ENCODE measurements at places on chromosomes 1 and 21.

DNA sequence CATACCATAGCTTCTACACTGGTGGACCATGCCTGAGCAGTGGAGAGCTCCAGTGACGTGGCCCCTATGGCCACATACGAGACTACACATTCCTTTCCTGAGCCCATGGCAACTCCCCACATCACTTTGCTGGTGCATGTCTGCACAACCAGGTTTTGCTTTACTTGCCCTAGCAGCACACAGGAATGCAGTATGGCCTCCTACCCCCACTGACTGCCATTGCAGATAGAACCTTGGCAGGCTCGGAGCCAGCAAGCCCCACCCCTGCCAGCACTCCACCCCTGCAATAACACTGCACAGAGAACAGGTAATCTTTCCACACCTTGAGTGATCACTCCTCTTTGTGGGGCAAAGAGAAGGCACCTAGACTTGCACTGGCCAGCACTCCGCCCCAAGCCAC lies 531.9 kb upstream of the CAMK1G start:
- no peak overlapping the region for H3K4me3 ChIP-seq
- H3K27ac ChIP-seq, result no peak overlapping the region
- H3K36me3 ChIP-seq, result no peaks in the 10 kb centered on the region
- H3K27me3 ChIP-seq, result no peaks in the 10 kb centered on the region

GRCh38 chr1:58821309-58821708 lies 37.5 kb upstream of the JUN start:
- H3K36me3 ChIP-seq, result no peaks in the 10 kb centered on the region
- no peaks in the 10 kb centered on the region for H3K4me1 ChIP-seq
- H3K4me3 ChIP-seq, result no peak overlapping the region
- no peaks in the 10 kb centered on the region for H3K27me3 ChIP-seq
- H3K27ac ChIP-seq, result no peak overlapping the region

DNA sequence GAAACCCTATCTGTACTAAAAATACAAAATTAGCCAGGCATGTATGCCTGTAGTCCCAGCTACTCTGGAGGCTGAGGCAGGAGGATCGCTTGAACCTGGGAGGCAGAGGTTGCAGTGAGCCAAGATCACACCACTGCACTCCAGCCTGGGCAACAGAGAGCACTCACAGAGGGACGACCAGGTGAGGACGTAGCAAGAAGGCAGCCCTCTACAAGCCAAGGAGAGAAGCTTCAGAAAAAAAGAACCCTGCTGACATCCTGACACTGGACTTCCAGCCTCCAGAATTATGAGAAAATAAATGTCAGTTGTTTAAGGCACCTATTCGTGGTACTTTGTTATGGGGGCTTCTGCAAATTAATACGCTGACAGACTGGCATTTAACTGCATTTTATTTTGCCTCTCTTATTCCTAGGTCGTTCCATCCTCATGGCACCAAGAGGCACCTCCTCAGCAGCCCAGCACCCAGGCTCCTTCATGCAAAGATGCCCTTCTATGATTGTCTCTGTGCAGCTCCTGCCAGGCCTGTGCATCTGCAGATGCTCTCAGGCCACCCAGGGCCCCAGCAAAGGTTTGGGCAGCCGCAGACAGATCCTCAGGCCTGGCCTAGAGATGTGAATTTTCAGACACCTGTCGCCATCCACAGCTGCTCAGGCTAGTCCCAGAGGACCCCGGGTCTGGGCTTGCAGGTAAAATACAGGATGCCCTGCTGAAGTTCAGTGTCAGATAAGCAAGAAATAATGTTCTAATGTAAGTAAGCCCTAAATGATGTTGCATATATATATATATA lies 86.0 kb upstream of the COX20 start:
- H3K4me3 ChIP-seq, result no peak overlapping the region
- DNase-seq, result no peak
- no peaks in the 10 kb centered on the region for H3K4me1 ChIP-seq
- no peak overlapping the region for H3K27ac ChIP-seq
- H3K27me3 ChIP-seq, result no peaks in the 10 kb centered on the region
- no peaks in the 10 kb centered on the region for H3K36me3 ChIP-seq

GRCh38 chr1:98824736-98825135 lies 163.2 kb downstream of the SNX7 start:
- no peak for DNase-seq
- H3K27me3 ChIP-seq, result no peaks in the 10 kb centered on the region
- H3K36me3 ChIP-seq, result no peaks in the 10 kb centered on the region
- no peak overlapping the region for H3K4me3 ChIP-seq
- no peak overlapping the region for H3K27ac ChIP-seq

DNA sequence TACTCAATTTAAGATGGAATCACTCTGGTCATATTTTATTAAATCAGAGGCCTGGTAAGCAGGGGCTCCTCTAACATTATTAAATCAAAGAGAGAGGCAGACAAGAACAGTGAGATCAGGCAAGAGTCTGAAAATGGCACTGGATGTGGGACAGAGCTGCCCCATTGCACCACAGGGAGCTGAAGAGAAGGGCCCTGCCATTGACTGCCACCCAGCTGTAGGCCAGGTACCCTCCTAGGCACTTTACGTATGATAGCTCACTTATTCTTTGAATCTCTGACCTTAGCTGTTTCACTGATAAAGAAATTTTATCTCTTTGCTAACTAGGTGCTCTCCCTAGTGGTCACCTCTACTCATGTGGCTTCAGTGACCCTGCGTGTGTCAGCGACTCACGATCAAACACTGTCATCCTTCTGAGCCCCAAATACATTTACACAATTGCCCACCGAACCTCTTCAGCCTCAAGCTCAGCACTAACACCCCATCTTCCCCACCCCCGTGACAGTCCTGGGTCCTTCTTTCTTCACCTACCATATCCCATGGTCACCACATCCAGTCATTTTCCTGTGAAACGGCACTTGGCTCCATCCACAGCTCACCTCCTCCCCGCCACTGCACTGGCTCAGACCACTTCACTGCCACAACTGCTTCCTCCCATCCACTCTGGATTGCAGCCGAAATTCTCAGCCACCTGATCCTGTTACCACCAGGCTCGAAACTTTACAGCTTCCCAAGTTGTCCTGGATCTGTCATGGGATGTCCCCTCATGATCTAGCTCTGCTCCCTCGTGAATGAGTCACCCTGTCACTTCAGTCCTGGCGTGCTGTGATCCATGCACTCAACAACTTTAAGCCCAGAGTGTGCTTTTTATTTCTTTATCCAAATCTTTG lies 97.3 kb upstream of the SYT6 start:
- H3K27ac ChIP-seq, result no peak overlapping the region
- no peak overlapping the region for H3K4me3 ChIP-seq
- no peaks in the 10 kb centered on the region for H3K4me1 ChIP-seq
- no peaks in the 10 kb centered on the region for H3K36me3 ChIP-seq

GRCh38 chr1:21269461-21270085 lies 20.7 kb downstream of the ECE1 start:
- H3K27ac ChIP-seq, result no peak overlapping the region
- H3K4me3 ChIP-seq, result no peak overlapping the region
- DNase-seq, result no peak
- no peaks in the 10 kb centered on the region for H3K4me1 ChIP-seq
- H3K36me3 ChIP-seq, result peaks cover 3% of the 10 kb centered on the region
- no peaks in the 10 kb centered on the region for H3K27me3 ChIP-seq

DNA sequence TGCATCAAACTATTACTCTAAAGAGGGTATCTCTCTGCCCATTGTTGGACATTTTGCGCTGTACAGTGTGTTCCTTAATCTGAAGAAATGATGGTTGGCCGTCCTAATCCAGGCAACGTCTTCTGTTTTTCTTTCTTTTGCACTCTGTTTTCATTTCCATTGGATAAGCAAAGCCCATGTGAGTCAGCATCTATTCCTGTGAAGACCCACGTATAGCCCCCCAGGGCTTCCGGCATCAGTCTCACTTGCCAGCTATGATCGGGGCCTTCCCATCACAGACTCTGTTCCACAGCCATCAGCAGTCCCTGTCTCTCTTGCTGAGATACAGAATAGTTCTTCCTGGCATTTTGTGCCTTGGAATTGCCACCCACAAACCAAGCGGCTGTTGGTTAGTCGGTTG lies 29.2 kb upstream of the BRDT start:
- no peak for DNase-seq
- no peaks in the 10 kb centered on the region for H3K4me1 ChIP-seq
- no peak overlapping the region for H3K27ac ChIP-seq

DNA sequence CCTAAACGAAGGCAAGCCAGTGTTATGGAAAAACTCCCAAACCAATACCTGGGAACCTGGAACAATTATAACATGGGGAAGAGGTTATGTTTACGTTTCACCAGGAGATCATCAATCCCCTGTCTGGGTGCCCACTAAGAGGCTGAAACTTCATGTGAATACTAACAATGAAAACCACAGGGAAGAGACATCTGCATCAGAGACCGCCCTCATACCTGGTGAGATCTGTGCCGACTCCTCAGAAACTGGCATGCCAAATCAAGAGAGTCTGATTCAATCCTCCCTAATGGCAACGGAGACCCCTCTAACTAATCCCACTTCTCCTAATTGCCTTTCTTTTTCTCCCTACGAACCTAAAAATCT lies 163.2 kb downstream of the IER5 start:
- no peak overlapping the region for H3K27ac ChIP-seq
- no peaks in the 10 kb centered on the region for H3K27me3 ChIP-seq
- peak; percentile 9 for DNase-seq
- no peak overlapping the region for H3K4me3 ChIP-seq
- no peaks in the 10 kb centered on the region for H3K4me1 ChIP-seq
- H3K36me3 ChIP-seq, result no peaks in the 10 kb centered on the region

- no peak for DNase-seq
- no peak overlapping the region for H3K4me3 ChIP-seq
- H3K36me3 ChIP-seq, result no peaks in the 10 kb centered on the region
- H3K4me1 ChIP-seq, result no peaks in the 10 kb centered on the region
- H3K27me3 ChIP-seq, result no peaks in the 10 kb centered on the region
These were observed 5.3 kb upstream of the FAM78B start for GRCh38 chr1:166172106-166172505.

- H3K4me1 ChIP-seq, result peaks cover 3% of the 10 kb centered on the region
- no peak overlapping the region for H3K27ac ChIP-seq
- H3K27me3 ChIP-seq, result no peaks in the 10 kb centered on the region
- H3K4me3 ChIP-seq, result no peak overlapping the region
These were observed 9.3 kb downstream of the GLIS1 start for GRCh38 chr1:53729456-53730223.

DNA sequence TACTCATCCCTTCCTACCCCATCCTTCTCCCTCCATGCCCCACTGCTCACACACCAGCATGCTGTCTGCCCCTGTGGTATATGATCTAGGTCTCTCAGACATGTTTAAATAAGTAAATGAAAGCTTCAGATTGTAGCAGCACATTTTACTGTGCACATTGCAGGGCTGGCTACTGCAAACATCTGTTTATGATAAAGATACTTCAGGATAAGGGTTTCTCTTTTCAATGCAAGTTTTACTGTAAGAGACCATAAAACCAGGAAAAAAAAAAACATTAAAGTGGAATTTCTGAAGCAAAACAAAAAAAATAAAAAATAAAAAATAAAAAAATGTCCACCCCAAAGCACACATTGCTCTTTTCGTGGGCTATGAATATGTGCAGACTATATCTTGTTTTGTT lies 184.4 kb downstream of the USH2A start:
- H3K27me3 ChIP-seq, result no peaks in the 10 kb centered on the region
- H3K4me1 ChIP-seq, result no peaks in the 10 kb centered on the region
- DNase-seq, result no peak
- no peaks in the 10 kb centered on the region for H3K36me3 ChIP-seq
- H3K4me3 ChIP-seq, result no peak overlapping the region

DNA sequence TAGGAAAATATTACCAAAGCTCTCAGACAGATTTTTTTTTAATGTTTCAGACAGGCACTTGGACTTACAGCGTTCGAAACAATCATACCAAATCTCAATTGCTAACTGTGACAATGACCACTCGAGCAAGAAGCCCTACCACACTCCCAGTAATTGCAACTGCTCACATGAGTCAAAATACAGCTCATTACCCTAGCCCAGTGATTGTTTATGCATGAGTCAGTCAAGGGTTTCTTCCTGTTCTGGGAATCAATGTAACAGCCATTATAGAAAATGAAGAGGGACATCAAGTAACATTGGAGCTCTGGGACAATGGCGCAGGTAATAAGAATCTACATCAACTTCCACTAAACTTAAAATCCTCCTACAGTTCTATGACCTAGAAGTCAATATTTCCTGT lies 56.1 kb upstream of the SH3GLB1 start:
- no peak overlapping the region for H3K27ac ChIP-seq
- H3K4me3 ChIP-seq, result no peak overlapping the region
- no peaks in the 10 kb centered on the region for H3K4me1 ChIP-seq
- peak; percentile 6 for DNase-seq
- H3K27me3 ChIP-seq, result no peaks in the 10 kb centered on the region

- H3K36me3 ChIP-seq, result no peaks in the 10 kb centered on the region
- peak; percentile 24 for DNase-seq
- no peak overlapping the region for H3K27ac ChIP-seq
- no peaks in the 10 kb centered on the region for H3K27me3 ChIP-seq
- H3K4me3 ChIP-seq, result no peak overlapping the region
These were observed 22.0 kb downstream of the TNFRSF1B start for GRCh38 chr1:12188657-12189327.

- no peak overlapping the region for H3K4me3 ChIP-seq
- DNase-seq, result no peak
- no peaks in the 10 kb centered on the region for H3K36me3 ChIP-seq
- H3K4me1 ChIP-seq, result no peaks in the 10 kb centered on the region
- no peaks in the 10 kb centered on the region for H3K27me3 ChIP-seq
- no peak overlapping the region for H3K27ac ChIP-seq
These were observed 44.3 kb downstream of the GPATCH2 start for GRCh38 chr1:217586586-217586985.

DNA sequence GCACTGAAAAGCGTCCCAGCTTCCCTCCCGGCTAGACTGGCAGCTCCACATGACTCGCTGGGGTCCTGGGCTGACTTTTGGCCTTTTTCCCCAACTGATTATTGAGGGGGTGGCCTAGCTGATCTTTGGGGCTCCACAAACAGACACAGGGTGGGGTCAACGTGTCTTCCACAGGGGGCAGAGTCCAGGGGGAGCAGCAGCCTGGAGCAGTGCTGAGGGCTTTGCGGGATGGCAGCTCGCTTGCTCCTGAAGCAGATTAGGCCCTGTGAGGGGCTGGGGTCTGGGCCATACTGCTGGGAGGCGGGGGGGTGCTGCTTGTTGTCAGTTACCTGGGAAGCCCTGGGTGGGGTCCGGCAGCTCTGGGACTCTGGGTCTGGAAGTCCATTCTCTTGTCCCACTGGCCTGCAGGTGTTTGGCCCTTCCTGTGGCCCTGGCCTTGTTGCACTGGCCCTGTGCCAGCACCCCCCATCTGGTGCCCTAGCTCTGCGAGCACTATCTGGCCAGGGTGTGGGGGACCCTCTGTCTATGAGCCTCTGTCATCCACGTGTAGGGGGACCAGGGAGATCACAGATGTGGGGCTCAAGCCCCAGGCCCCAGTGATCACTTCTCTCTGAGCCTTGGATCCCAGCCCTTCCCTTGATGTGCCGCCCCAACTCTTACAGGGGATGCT lies 12.3 kb upstream of the HES5 start:
- no peaks in the 10 kb centered on the region for H3K27me3 ChIP-seq
- H3K4me3 ChIP-seq, result no peak overlapping the region
- H3K4me1 ChIP-seq, result no peaks in the 10 kb centered on the region
- H3K27ac ChIP-seq, result no peak overlapping the region
- no peak for DNase-seq

Data from mesendoderm (in vitro differentiated cells).